Activated CD4-positive, CD25-positive, alpha-beta regulatory T cell treated with anti-CD3 and anti-CD28 coated beads, Interleukin-2, amount 50 U/mL, for 72 hours (primary cell): ENCODE measurements at places on chromosomes 11 and 22.

DNA sequence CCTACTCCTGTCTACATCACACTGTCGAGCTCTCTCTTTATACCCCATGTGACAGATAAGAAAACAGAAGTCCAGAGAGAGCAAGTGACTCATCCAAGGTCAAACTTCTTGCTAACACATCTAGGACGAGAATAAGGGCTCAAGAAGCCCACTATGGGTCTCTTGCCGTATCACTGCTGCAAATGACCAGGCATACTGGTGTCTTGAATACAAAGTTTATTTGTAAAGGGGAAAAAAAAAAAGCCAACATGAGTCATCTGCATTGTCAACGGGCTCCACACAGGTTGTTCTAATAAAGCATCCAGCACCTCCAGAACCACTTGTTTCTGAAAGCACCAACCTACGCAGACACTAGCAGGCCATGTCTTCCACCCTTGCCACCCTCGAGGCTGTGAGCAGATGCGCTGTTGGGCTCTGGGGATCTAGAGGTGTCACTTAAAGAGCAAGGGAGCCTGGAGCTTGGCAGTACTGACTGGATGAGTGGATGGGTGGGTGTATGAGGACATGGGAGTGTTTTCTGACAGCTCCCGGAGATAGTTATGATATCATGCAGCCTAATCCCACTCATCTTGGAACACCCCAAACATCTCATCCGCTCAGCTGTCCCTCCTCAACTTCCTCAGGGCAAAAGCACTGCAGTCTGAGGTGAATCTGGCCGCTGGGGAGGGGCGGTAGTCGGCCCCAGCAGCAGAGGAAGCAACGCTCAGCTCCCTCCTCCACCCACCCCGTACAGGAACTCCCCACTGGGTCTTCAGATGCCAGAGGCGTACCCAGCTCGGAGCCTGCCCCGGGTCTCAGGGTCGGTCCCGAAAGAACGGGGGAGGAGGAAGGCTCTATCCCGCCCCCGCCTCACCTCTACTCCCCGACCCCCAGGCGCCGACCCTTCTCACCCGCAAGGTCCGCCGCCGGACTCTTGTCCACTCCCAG lies 1.0 kb downstream of the SMCO4 start:
- DNase-seq = peak; percentile 41

DNA sequence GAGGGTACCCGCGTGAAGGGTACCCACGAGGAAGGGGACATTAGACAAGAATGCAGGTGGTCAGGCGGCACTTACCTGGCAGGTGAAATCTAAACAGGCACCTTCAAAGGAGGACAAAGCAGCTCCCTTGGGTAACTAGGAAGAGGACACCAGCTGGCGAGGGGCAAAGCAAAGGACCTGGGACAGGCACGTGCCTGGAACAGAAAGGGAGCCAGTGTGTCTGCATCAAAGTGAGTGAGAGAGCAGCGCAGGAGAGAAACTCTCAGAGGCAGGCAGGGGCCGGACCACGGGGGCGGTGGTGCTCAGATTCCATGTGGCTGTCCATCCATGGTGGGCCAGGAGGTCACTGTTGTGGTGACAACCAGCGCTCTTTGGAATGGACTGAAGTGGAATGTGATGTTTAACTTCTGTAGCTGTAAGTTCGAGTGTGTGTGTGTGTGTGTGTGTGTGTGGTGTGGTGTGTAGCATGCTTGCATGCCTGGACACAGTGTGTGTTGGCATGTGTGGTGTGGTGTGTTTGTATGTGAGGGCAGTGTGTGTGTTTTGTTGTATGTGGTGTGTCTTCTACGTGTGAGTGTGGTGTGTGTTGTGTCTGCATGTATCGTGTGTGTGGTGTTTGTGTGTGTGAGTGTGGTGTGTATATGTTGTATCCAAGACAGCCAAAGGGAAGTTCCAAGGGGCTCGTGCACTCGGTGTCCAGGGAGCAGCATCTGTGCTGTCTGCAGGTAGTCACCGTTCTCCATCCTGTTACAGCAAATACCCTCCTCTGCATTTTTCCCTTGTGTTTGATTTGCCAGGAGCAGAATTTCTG lies 86.4 kb downstream of the CDKN1C start:
- peak; percentile 22 for DNase-seq

GRCh38 chr22:32858121-32858703 lies 56.7 kb downstream of the TIMP3 start:
- no peak for DNase-seq

- DNase-seq = no peak
Observed at GRCh38 chr11:21514316-21514715, 678.6 kb upstream of the ANO5 start.

GRCh38 chr11:9726321-9727022 lies 62.6 kb downstream of the SWAP70 start:
- no peak for DNase-seq

- no peak for DNase-seq
Observed at GRCh38 chr11:84476581-84476980, 1150.6 kb downstream of the DLG2 start.

- DNase-seq = no peak
Observed at GRCh38 chr22:19086417-19086816, 35.8 kb downstream of the DGCR2 start.

DNA sequence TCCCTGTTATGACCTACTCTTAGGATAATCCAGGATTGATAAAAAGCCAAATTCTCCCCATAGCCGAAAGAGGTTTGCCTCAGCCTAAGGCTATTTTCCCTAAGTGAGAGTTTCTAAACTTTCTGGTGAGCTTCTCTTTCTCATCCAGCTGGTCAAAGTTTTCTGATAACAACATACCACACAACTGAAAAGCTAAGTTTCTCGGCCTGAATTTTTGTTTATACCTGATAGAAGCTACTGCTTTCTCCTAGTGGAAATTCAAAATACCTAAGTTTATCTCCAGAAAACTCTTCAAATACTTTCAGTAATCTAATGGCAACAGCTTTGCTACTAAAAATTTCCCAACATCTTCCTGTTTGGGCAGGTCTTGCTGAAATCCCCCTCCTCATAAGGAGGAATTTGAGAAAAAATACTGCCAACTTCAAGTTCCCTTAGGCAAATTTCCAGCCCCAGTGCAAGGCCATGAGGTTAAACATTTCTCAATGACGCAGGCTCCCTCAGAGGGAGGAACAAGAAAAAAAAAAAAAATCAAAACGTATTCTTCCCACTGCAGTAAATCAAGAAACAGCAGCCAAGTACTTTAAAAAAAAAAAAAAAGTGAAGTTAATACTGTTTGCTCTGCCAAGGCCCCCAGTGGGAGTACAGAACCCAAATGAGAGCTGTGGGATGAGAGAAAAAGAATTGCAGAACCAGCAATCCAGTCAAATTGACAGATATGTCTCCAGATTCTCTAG lies 127.0 kb downstream of the MRTFA start:
- no peak for DNase-seq

DNA sequence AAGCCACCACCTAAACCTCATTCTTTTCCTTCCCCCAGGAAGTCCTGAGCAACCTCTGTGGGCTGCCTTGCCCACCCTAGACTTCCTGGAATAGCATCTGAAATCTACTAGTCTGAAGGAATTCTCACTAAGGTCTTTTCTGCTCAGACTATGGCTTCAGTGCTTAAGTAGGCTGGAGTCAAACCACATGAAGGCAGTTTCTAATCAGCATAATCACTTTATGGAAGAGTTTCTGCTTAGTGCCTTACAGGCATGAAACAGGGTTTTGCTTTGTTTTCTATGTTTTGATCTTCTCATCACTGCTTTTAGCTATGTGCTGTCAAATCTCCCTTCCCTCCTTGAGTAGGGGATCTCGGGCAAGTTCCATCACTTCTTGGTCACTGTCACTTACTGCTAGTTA lies 117.7 kb downstream of the WT1 start:
- no peak for DNase-seq

- no peak for DNase-seq
Observed at GRCh38 chr11:14012846-14013245, 50.3 kb downstream of the SPON1 start.

DNA sequence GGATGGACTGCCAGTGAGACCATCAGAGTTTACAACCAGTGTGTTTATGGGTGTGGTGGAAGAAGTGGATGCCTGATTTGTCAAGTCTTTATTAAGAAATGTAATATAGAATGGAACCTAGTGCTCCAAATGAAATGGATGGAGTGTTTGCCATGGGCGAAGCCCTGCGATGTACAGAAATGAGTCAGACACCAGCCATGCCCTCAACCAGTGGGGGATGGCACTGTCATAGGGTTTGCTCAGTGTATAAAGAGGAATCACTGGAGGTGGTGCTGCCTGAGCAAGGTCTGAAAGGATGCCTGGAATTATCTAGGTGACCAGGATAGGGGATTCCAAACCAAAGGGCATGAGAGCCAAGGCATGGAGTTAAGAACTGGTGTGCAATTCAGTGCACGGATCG lies 120.9 kb upstream of the MTNR1B start:
- no peak for DNase-seq

- no peak for DNase-seq
Observed at GRCh38 chr11:14026961-14027360, 64.4 kb downstream of the SPON1 start.

DNA sequence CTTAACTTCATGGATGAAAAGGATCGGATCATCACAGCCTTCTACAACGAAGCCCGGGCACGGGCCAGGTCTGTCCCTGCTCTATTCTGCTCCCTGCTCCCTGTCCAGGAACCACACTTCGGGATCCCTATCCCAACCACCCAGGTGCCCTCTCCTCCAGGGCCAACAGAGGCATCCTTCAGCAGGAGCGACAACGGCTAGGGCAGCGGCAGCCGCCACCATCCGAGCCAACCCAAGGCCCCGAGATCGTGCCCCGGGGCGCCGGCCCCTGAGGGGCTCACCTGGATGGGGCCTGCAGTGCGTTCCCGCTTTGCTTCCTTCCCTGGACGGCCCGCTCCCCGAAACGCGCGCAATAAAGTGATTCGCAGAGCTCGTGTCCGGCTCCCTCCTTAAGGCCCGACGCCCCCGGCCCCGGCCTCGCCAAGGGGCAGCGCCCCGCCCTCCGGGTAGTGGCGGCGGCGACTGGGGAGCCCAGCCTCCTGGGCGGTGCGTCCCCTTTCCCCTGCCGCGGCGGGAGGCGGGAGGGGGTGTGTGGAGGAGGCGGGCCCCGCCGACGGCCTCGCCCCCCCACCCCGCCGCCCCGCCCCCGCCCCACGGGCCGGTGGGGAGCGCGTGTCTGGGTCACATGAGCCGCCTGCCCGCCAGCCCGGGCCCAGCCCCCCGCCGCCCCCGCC lies at the start of gene VEGFB:
Gene VEGFB (plus strand): TSS at position 672 of the 674 bp plus-strand sequence. CDS start 250 bp downstream, outside the sequence.
- DNase-seq = peak; percentile 69

DNA sequence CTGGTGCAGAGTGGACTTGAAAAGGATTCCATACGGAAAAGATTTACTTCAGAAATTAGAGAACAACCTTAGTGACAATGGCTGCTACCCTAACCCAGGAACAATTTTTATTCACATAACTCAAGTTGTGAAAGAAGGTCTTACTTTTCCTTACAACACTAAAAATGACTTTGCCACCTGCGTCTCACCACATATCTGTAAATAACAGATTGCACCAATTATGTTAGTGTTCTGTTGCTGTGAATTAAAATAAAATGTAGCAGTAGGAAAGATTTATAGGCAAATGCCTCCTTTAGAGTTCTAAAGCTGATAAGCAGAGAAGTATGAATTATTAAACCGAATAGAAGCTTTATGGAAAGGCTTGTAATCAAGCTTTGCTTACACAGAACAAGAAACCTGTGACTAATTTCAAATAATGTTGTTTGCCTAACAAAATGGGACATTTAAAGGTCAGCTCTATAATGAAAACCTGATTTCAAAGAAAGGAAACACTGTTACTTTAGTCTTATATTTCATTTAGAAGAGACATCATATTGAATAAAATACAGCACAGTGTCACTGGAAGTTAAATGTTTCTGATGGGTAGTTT lies 2237.8 kb downstream of the LRRC4C start:
- no peak for DNase-seq

GRCh38 chr11:70633610-70634009 lies 235.3 kb downstream of the CTTN start:
- DNase-seq = no peak

DNA sequence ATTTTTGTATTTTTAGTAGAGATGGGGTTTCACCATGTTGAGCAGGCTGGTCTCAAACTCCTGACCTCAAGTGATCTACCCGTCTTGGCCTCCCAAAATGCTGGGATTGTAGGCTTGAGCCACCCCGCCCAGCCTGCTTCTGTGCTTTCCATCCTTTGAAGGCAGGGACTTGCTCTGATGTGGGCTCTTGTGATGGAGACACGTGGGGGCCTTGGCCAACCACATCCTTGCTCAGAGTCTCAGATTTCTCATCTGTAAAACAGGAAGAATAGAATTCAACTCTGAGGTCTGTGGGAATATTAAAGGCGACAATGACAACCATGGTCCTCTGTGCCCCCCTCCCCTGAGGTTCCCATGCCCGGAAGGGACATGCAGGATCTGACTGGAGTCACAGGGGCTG lies 3.8 kb upstream of the GGA1 start:
- no peak for DNase-seq

DNA sequence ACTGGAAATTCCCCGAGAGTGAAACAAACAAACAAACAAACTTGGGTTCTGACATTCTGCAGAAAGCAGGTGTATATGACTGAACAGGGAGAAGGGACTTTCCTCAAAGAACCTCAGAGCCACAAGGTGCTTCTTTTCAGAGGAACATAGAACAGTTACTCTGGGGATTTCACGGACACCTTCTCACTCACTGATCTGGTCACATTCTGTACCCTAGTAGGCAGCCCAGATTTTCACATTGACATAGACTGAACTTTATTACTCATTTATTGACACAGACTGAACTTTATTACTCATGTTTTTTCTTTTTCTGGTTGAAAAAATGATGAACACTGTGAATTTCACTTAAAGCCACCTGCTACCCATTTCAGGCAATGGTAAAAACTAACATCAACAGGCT lies 263.0 kb downstream of the OPCML start:
- DNase-seq = no peak

DNA sequence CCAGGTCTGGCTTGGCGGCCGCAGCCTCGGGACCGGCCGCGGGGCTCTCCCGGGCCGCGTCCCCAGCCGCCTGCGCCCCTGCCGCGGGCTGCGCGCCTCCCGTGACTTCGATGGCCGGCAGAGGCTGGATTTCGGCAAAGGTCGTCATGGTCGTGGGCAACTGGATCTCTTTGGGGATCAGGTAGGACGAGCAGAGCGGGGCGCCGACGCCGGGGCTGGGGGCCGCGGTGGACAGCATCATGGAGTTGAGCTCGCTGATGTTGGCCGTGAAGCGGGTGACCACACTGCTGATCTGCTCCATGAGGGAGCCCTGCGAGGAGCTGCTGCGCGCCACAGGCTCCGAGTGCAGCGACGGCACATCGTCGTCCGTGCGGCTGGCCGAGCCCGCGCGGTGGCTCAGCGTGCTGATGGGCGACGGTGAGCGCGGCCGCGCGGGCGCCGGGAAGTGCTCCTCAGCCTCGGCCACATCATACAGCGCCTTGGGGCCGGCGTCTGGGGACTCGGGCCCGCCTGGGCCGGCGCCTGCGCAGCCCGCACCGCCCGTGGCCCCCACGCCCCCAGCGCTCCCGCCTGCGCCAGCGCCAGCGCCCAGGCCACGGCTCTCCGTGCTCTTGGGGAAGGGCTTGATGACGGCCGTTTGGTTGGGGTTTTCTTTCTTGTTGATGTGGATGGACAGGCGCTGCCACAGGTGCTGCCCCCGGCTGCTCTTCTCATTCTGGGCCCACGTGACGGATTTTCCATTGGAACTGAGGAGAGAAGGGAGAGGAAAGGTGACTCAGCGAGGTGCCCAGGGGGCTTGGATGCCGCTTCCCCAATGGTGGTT lies 171.4 kb upstream of the CTSC start:
- DNase-seq = peak; percentile 32

GRCh38 chr11:64322925-64323260 lies 5.0 kb downstream of the PRDX5 start:
- DNase-seq = no peak
